Stimulated activated naive CD4-positive, alpha-beta T cell (primary cell): ENCODE measurements at places on chromosomes 2 and 18.

DNA sequence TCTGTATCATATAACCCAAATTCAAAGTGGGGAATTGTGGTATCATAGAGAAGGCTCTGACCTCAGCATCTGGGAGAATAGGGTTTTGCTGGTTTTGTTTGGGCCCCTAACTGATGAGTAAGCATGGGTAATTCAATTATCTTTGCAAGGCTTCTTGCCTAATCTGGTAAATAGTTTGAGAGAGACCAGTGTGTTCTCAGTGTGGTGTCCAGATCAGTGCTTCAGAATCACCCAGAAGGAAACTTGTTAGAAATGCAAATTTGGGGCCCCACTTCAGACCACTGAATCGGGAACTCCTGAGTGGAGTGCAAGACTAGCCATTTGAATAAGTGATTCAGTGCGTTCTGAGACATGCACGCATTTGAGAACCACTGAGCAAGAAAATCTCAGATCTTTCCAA lies 282.7 kb downstream of the EPHA4 start:
- DNase-seq: no peak

GRCh38 chr2:137937246-137937645 lies 27.0 kb upstream of the HNMT start:
- DNase-seq: no peak

GRCh38 chr2:171524018-171524401 lies 1.7 kb downstream of the CYBRD1 start:
- DNase-seq: no peak

- no peak for DNase-seq
These were observed 17.5 kb upstream of the HPCAL1 start for GRCh38 chr2:10285191-10285555.

DNA sequence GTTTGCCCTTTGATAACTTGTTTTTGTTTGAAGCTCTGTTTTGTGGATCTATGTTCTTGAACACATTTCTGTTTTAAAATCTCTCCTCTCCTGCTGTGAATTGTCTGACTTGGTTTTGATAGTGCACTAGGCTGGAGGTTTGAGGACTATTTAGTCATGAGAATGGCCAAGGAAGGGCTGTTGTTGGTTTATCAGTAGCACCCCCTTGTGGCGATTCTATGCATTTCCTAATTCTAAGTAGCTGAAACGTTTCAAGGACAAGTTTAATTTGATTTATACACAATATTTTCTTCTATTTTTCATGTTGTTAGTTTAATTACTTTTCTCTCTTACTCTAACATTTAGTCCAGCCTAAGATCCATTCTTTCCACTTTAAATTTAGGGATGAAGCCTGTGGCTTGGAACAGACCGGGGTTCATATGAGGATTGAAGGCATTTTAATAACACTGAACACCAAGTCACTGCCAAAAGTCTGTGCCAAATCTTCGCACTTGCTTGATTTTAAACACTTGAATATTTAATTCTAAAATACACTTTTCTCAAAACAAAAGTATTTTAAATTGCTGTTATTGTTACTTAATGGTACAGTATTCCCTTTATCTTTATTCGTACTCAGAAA lies 166.0 kb downstream of the SOCS6 start:
- DNase-seq: peak; percentile 40

GRCh38 chr2:156116113-156116512 lies 216.4 kb downstream of the NR4A2 start:
- DNase-seq: no peak

GRCh38 chr2:232350804-232351685 lies 27.5 kb upstream of the ALPP start:
- DNase-seq: peak; percentile 16

- no peak for DNase-seq
These were observed 36.9 kb downstream of the RPL37A start for GRCh38 chr2:216535454-216535995.

- no peak for DNase-seq
These were observed 44.5 kb upstream of the CXCR4 start for GRCh38 chr2:136162438-136162837.

- peak; percentile 76 for DNase-seq
These were observed 32.7 kb downstream of the LPIN1 start for GRCh38 chr2:11778923-11779757.

DNA sequence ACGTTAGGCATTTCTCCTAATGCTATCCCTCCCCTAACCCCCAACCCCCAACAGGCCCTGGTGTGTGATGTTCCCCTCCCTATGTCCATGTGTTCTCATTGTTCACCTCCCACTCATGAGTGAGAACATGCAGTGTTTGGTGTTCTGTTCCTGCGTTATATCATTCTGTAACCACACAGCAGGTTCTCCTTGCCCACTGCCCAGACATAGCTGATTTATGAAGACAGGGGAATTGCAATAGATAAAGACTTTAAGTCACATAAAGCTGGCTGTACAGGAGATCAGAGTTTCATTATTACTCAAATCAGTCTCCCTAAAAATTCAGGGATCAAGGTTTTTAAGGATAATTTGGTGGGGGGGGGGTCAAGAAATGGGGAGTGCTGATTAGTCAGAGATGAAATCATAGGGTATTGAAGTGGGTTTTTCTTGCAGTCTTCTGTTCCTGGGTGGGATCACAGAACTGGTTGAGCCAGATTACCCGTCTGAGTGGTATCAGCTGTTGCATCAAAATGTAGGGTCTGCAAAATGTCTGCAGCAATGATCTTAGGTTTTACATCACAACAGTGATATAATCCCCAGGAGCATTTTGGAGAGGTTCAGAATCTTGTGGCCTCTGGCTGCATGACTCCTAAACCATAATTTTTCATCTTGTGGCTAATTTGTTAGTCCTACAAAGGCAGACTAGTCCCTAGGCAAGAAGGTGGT lies 392.1 kb upstream of the KCNJ3 start:
- DNase-seq: no peak

DNA sequence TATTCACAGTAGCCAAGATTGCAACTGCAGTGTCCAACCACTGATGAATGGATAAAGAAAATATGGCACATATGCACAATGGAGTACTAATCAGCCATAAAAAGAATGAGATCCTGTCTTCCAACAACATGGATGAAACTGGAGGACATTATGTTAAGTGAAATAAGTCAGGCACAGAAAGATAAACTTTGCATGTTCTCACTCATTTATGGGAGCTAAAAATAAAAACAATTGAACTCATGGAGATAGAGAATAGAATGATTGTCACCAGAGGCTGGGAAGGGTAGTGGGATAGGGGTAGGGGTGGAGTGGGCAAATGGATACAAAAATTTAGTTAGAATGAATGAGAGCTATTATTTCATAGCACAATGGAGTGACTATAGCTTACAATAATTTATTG lies 305.5 kb upstream of the ETAA1 start:
- DNase-seq: no peak

GRCh38 chr2:19911808-19912509 lies 10.2 kb upstream of the TTC32 start:
- no peak for DNase-seq

DNA sequence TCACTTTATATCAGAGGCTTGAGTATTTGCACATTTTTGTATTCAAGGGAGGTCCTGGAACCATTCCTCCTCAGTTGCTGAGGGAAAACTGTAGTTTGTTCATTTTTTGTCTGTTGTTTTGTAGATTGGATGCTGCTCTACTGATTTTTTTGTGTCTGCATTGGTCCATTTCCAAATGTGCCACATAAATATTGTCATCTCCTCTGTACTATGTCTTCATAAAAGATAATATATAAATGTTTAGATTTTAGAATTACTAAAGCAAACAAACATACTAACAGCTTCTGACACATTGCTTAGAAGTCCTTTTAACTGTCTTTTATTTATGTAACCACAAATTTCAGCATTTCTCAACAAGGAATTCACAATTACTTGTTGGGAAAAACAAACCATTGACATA lies 356.8 kb downstream of the PLCL1 start:
- no peak for DNase-seq

DNA sequence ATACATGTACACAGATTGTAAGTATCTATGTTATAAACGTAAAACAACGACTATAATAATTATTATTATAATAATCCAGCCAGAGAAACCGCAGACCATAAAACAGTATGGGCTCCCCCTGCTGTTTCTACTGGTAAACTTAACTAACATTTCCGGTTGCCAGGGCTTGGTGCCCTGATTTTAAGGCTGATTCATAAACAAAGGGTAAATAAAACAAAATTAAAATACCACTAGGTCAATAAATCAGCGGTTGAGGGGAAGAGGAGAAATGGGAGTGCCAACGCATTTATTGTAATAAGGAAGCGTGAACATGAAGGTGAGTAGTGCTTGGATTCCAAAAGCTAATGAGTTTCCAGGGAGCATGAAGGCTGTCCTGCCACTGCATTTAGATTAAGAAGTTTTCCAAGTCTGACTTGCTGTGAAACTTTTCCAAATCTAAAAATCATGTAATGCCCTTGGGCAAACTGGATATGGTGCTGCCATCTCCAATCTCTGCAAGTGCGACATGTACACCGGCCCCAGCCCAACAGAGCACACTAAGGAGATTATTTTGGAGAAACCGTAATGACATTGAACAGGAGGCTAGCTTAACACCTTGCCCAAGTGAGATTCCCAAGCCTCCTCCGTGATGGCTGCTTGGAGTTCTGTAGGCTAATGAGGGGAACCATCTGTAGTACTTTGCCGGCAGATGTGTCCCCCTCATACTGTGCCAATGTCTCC lies 50.7 kb upstream of the HNRNPA3 start:
- DNase-seq: no peak

GRCh38 chr2:216149741-216150140 lies 40.6 kb downstream of the XRCC5 start:
- no peak for DNase-seq

DNA sequence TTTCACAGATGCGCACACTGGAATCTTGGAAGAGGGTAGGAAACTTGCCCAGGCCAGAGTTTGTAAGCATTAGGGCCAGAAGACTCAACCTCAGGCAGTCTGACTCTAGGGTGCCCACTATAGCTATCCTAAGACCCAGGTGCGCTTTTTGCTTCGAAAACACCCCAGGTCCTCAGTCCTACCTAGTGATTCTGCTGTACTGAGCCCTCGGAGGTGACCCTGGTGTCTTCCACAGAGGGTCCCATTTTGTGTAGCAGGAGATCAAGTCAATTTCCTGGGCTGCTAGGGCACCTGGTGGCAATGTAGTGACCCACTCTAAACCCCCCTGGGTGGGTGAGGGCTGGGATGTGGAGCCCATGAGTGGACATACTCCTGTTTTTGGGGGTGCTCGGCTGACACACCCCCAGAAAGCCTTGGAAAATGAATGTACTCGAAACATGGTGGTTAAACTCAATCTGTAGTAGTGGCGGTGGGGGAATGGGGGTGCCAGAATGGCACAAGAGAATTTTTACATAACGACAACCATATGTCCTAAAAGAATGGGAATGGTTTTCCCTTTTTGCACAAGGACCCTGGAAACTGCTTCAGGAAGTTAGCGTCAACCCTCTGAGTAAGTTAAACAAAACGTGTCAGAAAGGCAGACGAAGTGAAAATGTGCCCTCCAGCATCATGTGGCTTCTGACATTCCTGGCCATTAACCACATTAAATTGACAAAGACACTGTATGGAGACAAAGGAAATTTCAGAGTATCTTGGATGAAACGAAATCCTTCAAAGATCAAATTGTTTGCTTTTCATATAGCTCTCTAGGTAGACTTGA lies 218.0 kb upstream of the COPS8 start:
- no peak for DNase-seq

GRCh38 chr18:2223849-2224248 lies 347.5 kb downstream of the METTL4 start:
- no peak for DNase-seq

DNA sequence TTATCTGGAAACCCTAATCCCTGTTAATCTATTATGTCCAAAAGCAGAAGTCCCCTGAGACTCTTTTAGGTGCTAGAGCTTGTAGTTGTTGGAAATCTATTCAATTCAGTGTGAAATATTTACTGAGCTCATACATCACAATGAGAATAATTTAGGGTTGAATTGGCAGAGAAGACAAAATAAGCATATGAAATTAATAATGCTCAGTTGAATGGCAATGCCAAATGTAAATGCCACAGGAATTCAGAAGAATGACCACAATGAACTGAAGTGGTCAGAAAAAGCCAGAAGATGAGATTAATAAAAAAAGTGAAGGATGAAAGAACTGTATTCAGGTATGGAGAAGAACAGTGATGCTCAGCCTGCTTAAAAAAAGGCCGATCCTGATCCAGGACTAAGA lies 8.0 kb upstream of the STAT4 start:
- DNase-seq: no peak

DNA sequence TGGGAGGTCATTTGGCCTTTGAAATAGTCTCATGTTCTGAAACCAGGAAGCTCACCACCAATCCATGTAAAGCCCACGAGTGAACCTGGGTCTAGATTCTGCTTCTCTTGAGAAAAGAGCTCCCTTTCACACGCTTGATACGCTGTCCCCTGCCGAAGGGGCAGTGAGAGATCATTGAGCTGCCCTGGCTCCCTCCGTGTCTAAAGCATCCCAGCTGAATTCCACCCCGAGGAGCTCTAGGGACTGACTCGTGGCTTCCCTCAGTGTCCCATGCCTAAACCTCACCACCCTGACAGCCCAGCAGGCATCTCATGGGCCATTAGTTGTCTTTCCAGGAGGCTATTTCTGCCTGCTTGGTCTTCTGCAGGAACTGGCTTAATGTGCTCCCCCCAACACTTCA lies 68.6 kb downstream of the COL6A3 start:
- DNase-seq: no peak

GRCh38 chr18:9926977-9927376 lies 13.2 kb downstream of the VAPA start:
- DNase-seq: no peak

DNA sequence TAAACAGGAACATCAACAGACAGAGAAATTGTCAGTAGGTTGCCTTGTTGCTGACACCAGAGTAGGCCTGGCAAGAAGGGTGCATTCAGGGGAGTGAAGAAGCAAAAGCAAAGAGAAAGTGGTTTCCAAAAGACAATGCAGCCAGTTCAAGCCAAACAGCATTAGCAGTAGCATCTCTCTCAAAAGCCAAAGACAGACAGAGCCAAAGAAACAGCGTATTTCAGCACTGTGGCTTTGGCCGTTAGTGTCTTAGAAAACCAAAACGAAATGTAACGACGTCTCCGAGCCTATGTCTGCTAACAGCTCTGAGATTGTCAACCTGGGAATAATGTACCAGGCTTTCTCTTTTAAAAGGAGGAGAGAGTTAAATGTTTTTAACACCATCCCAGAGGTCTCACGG lies 178.6 kb downstream of the NRP2 start:
- no peak for DNase-seq

GRCh38 chr2:147546109-147546508 lies 298.7 kb upstream of the ACVR2A start:
- DNase-seq: no peak

GRCh38 chr2:202278036-202278760 lies 12.6 kb downstream of the NOP58 start:
- no peak for DNase-seq

DNA sequence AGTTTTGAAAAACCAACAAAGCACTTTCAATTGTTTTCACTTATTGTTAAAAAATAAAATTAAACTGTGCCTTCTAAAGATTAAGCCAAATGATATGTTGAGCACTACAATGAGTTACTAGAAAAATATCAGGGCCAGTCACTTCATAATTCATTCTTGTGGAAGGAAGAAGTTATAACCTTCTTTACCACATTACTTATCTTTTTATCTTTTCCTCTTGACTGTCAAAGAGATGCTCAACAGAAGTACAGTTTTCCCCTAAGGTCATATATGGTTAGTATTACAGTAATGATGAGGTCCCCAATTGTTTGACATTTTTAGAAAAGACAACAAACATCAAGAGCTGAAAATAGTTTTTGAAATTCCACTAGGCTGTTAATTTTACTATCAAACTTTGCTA lies 9.4 kb downstream of the PELI1 start:
- no peak for DNase-seq
